T1000 (cell line): ENCODE measurements at places on chromosomes 3 and 15.

GRCh38 chr3:49601358-49602048 lies 47.2 kb downstream of the BSN start:
- no peak for DNase-seq

DNA sequence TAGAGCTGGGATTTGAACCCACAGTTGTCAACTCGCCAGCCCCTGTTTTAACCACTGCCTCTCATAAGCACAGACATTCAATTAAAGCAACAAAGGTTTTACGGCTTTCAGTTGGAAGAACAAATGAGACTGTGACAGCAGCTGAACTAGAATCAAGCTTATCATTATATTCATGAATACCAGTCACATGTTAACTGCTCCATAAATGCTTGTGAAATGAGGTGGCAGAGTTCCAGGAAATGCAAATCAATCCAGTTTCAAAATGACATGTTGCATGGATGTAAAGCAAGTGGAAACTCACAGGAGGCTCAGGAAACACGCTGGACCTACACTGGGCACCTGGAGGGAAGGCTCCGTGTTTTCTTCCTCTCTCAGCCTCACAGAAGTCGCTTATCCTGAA lies 3.9 kb downstream of the GP5 start:
- no peak for DNase-seq

- DNase-seq, result no peak
Measured at GRCh38 chr3:169619793-169620192, 43.7 kb downstream of the MECOM start.

DNA sequence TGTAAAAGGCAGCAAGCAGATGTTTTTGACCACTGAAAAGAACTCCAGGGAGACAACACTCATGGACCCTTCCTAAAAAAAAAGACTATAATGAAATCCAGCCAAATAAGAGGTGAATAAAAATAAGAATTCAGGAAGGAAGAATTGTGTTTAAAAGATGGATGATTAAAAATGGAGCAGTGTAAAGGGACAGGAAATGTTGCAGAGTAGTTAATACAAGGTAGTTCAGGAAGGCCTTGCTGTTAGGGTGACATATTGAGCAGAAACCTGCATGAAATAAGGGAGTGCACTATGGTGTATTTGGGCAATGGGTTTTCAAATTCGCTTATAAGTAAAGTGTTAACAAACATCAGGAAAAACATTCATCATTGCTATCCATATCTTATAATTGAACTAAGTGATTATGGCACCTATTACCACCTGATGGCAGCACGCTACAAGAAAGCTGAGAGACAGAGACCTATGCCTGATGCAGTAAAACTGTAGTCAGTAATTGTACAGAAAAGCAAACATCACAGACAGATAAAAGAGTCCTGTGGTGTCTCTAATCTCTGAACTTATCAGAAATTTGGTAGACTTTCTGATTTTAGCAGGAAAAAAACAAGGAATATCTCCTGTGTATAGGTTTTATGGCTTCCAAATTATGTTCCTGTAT lies 5.8 kb upstream of the DBR1 start:
- no peak for DNase-seq

DNA sequence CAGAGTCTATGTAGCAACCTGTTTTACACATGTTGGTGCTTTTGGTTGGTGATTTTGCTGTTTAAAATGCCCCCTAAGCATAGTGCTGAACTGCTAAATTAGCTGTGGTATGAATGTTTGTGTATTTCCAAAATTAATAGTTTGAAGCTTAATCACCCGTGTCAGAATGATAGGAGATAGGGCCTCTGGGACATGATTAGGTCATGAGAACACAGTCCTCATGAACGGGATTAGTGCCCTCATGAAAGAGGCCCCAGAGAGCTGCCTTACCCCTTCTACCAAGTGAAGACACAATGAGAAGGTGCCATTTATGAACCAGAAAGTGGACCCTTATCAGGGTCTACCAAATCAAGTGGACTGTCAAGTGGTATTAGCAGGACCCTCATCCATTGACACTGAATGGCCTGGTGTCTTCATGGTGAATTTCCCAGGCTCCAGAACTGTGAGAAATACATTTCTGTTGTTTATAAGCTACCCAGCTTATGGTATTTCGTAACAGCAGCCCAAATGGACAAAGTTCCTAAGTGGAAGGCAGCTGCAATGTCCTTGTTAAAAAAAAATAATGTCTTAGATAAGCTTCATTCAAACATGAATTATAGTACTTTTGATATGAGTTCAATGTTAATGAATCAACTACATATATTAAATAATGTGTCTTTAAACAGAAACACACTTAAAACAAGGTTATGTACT lies 37.7 kb upstream of the FRMD4B start:
- DNase-seq, result no peak

DNA sequence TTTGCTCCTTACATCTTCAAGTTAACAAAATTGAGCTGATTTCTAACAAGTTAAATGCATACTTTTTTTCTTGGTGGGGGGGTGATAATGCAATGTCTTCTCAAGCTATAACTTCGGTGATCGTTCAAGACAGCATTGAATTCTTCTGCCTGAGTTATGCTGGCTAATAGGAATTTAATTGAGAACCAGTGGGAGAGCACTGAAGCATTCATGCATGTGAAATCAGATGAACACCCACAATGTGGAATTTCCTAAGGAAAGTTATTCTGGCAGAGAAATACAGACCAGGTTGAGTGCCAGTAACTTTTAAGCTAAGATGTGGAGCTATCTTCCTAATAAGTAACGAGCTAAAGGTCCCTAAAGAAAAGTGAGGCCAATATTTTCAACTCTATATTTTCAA lies 3.0 kb downstream of the SPATA16 start:
- no peak for DNase-seq
